ENCODE measurements at places on chromosomes 1 and 21. TPM values are rescaled to one million over a fixed set of nuclear protein-coding genes. Genes with fewer than 3 reads are reported as not detected.

GBP6 gene
- total RNA-seq = not detected

LIN28A gene
- total RNA-seq = 1,041 TPM

AMY1B gene
- not detected for total RNA-seq

DEPDC1 gene
- 22.4 TPM for total RNA-seq

GPR161 gene
- 31.8 TPM for total RNA-seq

WDR4 gene
- 33.5 TPM for total RNA-seq

ZYG11B gene
- 31.8 TPM for total RNA-seq

SH3D21 gene
- 13.1 TPM for total RNA-seq

S100A16 gene
- total RNA-seq = 152 TPM

CDKN2C gene
- total RNA-seq = 1.7 TPM

DNA sequence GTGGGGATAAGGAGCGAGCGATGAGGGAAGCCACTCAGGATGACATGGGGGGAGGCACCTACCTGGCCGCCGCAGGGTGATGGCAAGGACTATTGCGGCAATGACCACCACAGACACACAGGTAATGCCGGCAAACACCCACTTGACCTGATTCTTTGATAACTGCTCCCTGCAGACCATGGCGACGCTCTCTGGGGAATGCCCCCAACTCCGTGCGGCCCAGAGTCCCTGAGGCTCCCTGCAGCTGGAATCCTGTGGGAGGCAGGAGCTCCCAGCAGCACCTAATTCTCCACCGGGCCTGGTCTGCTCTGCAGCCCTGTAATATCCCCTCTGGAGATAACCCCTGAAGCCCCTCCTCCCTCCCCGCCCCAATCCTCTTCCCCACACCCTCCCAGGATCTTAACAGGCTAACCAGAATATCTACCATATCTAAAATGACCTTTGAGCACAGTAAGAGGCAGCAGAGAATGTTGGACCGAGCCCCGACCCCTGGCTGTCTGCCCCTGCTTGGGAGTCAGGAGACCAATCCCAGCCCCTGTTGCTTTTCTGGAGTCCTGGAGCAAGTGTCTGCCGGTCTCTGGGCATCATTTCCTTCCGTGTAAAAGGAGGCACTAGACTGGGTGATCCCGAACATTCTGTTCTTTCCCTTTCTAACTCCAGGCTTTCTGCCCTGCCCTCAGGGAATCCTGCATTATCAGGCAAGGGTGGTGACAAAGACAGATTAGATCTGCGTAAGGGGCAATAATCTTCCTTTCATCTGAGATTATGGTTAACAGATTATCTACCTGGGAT is at the start of gene FAM151A:
Gene FAM151A, minus strand, starts transcription at position 310 of the 792 bp plus-strand sequence. Its CDS starts 130 bp downstream, at position 180.
- no peak for DNase-seq

- DNase-seq = peak; percentile 94
These were observed 8.9 kb upstream of the LEMD1 start for GRCh38 chr1:205430696-205431305.

- no peak for DNase-seq
These were observed 58.6 kb downstream of the IL23R start for GRCh38 chr1:67224856-67225255.

DNA sequence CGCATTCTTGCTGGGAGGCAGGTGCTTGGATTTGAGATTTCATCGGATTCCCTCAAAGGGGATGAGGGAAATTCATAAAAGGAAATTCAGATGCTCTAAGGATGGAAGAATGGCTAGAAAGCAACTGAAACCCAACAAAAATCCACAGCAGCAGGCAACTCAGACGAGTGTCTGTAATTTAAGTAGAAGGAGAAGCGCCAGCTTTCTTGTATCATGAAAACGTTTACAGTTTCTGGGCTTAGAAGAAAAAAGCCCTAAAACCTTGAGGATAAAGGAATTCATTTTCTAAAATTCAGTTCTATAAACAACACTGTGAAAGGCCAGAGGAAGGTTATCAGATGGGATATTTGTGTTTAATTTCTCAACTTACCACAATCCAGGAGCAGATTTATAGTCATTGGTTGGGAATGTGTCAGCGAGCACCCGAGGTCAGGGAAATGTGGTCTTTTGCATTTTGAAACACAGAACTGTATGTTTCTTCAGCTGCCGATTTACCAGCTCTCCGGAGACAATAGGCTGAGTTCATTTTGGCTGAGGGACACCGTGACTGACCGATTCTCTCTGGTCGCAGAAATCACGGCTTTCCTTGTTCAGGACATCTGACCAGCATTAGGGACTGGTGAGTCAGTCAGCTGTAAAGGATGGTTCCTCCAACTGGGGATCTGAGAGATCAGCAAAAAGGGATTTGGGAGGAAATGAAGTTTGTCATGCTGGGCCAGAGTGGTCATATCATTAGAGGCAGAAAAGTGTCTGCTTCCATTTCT is 111.6 kb upstream of the ERRFI1 start:
- DNase-seq = no peak

DNA sequence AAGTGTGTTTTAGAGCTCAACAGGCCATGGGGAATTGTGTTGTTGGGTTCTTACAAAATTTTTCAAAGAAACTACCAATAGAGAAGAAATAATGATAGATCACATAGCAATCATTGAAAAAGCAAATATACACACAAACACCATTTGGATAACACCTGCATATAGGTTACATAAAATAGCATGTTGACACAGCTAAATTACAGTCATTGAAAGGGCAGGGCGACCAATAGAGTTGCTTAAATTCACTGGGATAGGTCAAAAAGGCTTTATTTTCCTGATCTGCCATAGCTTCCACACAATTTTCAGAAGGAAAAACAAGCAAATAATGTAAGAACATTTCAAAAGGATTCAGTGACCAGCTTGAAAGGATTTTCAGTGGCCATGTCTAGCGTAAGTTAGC is 57.9 kb upstream of the FGGY start:
- DNase-seq = no peak

- peak; percentile 58 for DNase-seq
These were observed 105.4 kb upstream of the GORAB start for GRCh38 chr1:170426596-170426995.

GRCh38 chr1:247467129-247467528 is 9.2 kb upstream of the OR2B11 start:
- no peak for DNase-seq

DNA sequence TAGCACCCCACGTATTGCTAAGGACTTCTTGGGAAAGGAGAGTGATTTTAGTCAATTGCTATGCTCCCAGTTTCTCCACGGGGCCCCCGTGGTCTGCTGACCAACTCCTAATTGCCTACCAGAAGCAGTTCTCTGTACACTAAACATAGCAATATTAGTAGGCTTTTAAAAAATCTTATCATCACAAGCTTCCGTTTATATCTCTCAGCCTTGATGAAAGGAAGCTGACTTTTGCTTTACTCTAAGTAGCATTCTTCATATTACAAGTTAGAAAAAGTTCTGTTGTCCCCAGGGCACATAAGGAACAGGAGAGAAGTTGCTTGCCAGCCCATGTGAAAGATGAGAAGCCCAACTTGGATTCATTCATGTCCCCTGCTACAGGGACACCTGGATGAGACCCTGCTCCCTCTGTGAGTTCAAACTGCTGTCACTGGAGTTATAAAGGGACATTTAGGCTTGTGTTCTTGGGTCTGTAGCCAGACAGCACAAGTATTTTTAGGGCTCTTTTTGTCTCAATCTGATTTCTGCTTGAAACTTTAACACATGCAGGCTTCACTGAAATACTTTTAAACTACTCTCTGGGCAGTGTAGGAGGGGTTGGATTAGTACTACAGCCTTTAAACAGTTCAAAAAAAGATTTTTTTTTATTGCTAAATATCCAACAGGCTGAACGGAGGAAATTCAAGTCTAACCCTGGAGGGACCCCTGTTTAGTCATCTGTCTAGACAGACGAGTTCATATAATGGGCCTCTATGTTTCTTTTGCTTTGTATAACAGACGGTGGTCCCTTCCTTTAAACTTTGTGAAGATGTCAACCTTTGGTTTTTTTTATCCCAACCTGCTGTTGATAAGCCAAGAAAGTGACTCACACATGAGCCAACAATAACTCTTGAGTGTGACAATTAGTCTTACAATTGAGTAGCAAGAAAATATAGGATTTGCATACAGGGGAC is 29.5 kb downstream of the TGFB2 start:
- DNase-seq = no peak

DNA sequence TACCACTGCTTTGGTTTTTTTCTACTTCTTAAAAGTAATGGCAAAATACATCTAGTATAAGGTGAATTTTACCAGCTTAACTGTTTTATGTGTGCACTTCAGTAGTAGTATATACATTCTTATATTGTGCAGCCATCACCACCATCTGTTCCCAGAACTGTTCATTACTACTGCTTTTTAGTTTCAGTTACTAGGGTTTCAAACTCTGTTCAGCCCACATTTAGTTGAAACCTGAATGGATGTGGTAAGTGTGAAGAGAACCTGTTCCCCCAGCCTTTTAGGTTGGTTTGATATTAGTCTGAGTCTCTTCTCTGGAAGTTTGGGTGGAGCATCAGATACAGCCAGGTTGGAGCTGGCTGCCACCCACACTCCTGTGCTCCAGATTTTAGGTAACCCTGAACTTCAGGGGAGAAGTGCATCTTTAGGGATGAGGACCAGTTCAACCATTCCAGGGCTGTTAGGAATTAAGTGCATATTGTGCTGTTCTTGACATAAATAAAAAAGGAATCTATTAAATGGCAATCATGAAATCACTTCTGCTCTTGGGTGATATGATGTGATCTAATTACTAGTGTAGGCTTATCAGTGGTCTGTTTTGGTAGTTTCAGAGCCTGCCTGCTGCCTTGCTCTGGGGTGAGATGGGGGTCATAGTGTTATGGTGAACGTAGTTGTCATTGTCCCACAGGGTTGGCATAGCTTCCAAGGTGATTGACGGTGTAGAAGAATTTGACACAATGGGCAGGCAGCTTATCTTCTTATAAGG is 32.1 kb downstream of the URB2 start:
- no peak for DNase-seq

DNA sequence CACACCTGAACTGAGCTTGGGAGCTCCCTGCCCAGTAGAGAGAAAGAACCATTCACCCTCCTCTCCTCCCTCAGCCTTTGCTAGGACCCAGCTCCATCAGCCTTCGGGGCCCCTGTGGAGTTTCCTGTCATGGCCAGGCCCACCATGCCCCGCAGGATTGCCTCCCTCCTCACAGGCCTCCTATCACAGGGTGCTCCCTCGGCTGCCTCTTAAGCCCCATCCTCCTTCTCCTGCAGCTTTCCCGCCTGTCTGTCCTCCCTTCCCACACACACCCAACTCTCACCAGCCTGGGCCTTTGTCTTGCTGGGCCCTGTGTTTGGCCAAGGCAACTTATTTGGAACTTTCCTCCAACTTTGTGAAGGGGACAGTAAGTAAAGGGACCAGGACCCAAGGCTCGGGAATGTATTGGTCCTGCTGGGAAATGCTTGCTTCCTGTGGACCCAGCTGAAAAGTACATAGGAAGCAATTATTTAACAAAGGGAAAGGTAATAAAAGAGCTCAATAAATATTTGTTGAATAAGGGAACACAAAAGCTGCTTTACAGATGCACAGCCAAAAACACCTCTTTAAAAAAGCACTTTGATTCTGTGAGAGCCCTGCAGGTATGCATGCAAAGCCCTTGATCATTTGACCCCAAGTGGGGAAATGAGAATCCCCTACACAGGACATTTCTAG is 31.6 kb upstream of the TENT5C start:
- peak; percentile 42 for DNase-seq

All from endodermal cell (in vitro differentiated cells).